ENCODE measurements at places on chromosomes 12 and 14.

GRCh38 chr12:2998789-2999264 is 39.6 kb downstream of the TEAD4 start:
- no peak for DNase-seq

DNA sequence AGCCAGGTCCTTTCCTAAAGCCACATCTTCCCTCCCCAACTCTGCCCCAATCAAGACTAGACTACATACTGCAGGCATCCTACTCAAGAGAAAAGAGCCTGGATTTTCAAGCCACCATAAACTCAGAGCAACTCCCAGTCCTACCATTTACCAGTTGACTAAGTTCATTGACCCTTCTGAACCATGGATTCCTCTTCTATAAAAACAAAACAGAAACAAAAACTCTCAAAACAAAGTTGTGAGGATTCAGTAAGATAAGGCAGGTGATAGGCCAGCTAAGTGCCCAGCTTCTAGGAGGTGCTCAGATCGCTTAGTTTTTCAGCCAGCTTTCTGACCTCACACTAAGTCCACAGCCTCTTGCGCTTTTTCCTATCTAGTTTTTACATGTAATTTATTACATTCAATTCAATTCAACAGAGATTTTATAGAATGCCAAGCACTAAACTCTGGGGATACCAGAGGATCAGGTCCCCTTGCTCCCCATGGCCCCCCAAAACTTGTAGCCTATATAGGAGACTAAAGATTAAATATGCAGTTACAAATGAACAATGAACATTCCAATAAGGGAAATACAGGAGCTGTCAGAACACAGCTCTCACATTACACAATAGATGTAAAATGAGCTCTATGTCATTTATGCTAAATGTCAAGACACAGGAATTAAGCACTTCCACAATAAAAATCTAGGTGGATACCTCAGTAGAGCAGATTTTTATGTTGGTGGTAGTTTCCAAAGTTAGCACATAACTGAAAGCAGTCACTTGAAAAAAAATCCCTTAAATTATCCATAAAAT is 104.5 kb upstream of the EGLN3 start:
- no peak for DNase-seq

DNA sequence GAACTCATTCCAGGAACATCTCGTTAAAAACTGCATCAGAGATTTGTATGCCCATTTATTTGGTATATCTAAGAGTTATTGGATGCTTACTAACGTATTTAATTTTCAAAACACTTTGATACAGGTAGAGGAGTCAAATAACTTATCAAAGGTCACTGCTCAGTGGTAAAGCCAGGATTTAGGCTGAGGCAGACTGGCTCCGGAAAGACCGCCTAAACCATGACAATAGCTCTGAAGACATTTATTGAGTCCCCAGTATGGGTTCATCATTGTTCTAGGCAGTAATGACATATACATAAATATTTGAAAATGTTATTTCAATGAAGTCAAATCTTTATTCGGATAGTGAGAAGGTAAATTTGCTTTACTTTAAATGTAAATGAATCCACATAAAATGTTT is 30.3 kb downstream of the WBP11 start:
- DNase-seq: no peak

GRCh38 chr12:69000540-69001243 is 67.7 kb upstream of the CPM start:
- DNase-seq: no peak

- no peak for DNase-seq
Observed at GRCh38 chr12:32686340-32686739, 7.2 kb downstream of the DNM1L start.

DNA sequence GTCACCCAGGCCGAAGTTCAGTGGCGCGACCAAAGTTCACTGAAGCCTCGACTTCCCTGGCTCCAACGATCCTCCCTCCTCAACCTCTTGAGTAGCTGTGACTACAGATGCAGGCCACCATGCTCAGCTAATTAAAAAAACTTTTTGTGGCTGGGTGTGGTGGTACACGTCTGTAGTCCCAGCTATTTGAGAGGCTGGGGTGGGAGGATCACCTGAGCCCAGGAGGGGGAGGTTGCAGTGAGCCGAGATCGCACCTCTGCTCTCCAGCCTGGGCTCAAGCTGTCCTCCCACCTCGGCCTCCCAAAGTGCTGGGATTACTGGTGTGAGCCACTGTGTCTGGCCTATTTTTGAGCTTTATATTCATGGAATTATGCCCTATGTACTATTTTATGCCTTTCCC is 18.1 kb upstream of the RAD52 start:
- no peak for DNase-seq

GRCh38 chr12:47610686-47611252 is 95.1 kb downstream of the RPAP3 start:
- DNase-seq: no peak

DNA sequence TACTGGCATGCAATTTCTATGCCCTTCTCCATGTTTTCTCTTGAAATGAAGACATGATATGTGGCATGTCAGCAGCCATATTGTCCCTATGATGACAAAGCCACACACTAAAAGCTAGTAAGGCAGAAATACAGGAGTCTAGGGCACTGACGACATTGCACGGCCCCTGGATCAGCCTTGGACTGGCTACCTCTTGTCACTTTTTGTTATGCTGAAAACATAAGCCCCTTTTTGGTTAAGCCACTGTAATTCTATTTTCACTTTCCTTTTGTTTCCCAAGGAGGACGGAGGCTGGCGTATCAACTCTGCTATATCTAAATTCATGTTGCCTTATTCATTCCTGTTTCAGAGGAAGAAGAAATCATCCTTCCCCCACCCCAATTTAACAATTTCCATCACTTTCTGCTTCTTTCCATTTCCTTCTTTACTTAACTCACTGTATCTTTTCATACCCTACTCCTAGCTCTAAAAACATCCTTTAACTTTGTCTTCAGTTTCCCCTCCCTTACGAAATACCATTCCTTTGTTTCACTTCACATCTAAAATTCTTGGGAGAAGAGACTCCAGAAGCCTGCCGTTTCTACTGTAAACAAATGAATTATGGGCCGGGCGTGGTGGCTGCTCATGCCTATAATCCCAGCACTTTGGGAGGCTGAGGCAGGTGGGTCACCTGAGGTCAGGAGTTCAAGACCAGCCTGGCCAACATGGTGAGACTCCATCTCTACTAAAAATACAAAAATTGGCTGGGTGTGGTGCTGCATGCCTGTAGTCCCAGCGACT is 364.1 kb downstream of the PCNX1 start:
- DNase-seq: no peak

DNA sequence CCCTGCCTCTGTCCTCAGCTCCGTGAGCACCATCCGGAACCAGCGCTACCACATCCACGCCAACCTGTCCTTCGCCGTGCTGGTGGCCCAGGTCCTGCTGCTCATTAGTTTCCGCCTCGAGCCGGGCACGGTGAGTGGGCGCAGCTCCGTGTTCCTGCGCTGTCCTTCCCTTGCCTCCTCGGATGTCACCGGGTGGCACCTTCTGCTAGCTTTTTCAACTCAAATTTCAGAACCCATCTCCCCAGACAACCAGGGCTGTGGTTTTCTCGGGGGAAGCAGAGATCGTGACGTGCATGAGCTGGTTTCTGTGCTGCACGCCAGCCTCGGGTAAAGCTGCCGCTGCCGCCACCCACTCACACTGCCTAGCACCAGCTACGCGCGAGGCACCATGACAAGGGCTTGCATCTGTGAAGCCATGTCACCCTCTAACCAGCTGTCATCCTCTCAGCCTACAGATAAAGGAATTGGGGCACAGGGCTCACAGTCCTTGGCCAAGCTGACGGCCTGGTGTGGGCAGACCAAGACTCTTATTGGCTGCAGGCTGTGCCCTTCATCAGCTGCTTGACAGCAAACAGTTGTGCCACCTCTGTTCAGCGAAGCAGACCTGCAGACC is 152.1 kb downstream of the ADGRD1 start:
- DNase-seq: peak; percentile 57
